Stimulated activated CD4-positive, alpha-beta T cell treated with anti-CD3 and anti-CD28 coated beads, Interleukin-4, amount 100 ng/mL, for 48 hours (primary cell): ENCODE measurements at places on chromosomes 2 and 18.

DNA sequence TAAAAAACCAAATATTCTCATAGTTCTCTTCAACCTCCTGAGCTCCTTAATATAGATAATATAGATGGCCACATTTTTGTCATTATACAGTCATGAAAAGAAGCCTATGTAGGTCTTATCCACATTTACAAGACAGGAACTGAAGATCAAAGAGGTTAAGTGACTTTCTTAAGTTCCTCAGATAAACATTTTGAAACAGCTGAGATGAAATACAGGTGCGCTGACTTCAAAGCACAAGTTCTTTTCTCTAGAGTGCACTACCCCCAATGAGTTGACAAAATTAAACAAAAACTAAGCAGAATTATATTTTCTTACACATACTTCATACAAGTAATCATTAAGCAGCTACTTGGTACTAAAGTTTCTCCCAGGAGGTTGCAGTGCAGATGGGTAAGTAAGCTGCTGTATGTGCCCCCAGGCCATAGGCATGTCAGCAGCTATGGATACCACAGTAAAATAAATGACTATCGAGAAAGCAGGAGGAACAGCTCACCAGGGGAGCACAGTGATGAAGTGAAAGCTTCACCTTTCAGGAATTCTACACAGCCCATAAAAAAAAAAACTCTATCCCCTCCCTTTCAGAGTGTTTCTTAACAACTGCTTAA, 199.8 kb downstream of the DPP10 start:
- no peak for DNase-seq

DNA sequence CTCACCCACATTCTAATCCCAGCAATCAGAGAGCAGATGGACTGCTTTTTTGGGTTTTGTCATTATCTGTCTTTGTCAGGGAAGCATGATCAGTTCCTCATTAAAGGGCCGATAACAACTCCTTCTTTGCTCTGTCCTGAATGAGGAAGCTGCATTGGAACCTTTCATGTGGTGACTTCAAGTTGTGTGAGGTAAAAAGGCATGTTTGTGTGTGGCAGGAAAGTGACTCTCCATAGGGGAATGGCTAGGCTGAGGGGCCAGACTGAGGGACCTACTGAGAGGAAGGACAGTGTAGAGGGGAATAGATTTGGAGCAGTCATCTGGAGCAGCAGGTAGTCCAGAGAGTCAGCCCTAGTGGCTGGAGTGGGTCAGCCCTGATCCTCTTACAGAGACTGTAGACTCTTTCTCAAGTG, 23.6 kb upstream of the LRRTM1 start:
- DNase-seq: no peak

- DNase-seq: peak; percentile 75
Observed at GRCh38 chr2:231411831-231412617, 16.5 kb downstream of the B3GNT7 start.

DNA sequence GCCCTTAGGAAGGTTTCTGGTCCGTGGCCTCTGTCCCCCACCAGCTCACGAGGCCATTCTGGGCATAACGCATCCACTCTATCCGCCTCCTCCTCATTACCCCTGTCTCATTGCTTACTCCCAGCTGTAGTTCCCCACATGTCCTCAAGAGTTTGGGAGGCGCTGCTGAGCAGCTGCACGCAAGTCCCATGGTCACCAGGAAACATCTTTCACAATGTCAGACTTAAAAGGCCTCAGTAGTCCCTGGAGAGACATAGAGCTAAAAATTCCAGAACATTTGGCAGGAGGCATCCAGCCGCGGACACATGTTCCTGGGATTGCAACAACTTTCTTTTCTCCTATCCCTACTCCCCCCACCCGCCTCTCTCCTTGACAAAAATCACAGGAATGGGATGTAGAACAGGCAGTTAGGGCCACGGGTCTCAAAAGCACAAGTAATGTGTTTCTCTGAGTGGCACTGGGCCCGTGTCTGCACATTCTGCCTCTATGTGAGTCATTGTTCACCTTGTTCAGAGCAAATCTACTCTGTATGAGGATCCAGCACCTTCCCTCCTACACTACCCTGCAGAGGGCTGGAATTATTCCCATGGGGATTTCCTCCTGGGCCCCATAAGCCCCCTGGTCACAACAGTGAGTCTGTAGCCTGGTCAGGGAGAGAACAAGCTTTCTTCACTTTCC, 8.1 kb downstream of the LBH start:
- peak; percentile 65 for DNase-seq

- no peak for DNase-seq
Observed at GRCh38 chr2:224562831-224563230, 22.3 kb downstream of the CUL3 start.

- no peak for DNase-seq
Observed at GRCh38 chr2:207119048-207119447, 46.7 kb downstream of the KLF7 start.

DNA sequence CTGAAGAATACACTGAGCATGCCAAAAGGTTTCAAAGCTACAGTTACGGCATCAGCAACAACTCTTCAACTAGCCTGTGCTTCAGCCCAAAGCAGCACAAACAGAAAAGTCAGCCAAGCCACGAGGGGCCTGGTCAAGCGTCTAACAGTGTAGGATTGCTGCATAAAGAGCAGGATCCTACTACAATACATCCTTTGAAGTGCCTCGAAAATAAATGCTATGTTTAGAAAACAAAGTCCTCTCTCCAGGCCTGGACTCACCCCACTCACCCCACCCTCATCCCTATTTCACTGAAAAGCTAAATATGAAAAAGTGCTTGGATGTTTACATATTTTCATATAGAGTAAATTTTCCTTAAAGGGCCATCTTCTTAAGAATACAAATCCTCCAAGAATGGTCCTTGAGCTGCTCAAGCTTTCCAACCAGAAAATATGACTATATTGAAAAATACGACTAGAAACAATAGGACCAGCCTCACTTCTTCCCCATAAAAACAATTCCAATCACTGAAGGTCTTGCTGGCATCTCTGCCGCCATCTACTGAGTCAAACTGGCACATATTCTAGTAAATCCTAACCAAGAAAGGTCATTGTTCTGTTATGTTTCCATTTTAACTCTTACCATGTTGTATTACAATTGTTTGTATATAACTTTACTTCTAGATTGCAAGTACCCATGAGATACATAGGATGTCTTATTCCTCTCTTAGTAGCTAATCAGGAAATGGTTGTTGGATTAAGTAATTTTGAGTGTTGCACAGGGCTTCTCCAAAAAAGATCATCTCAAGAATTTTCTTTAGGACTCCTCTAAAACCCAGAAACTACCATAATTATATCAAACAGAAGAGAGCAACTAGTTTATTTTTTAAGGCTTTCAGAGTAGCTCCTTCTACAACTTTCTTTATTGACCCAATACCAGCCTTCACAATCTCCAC, 63.6 kb downstream of the CLHC1 start:
- DNase-seq: peak; percentile 14

DNA sequence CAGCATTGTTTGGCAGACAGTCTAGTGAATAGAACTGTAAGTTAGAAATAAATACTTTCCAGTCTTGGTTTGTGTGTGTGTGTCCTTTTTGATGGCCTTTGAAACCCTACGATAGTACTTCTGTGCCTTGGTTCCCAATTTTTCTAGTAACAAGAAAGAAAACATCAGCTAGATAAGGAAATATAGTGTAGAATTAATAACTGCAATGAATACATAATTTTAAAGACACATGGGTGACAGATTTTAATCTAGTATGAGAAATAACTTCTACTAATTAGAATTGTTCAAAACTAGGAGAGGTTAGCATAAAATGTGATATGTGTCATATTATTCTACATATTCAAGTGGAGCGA, 44.5 kb upstream of the NEMP2 start:
- no peak for DNase-seq

DNA sequence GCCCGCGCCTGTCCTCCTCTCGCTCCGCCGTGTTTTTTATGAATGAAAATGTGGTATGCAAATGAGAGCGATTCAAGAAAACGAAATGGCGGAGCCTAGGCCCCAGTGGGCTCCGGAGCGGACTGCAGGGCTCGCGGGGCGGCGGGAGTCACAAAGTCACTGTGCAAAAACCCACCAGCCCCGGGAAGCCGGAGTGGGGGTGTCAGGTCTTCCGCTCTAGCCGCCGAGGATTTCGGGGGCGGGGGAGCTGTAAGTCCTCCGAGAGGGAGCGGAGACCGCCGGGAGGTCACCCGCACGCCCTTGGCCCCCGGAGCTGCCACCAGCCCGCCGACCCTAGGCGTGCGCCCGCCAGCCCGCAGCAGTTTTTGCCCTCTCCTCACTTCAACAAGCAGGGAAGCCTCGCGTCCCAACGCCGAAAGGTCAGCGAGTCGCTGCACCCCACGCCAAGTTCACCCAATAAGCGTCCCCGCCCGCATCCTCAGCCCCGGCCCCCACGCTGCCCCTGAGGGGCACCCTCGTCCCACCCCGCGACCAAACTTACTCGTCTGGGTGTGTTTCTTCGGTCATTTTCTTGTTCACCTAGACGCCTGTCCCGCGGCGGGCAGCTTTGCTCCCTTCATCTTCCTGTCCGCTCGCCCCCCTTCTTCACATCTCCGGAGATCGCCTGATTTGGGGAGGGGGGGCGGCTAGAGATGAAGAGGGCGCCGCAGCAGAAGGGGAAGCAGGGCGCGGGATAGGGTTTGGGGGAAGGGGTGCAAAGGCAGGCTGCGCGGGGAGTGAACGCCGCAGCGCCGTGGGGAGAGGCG, 775 bp downstream of the SPRED2 start:
- peak; percentile 21 for DNase-seq

DNA sequence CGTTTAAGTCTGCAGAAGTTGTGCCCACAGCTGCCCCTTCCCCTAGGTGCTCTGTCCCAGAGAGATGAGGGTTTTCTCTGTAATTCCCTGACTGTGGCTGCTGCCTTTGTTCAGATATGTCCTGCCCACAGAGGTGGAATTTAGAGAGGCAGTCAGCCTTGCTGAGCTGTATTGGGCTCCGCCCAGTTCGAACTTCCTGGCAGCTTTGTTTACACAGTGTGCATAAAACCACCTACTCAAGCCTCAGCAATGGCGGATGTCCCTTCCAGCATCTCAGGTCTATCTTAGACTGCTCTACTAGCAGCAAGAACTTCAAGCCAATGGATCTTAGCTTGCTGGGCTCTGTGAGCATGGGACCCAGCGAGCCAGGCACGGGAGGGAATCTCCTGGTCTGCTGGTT, 48.1 kb downstream of the LHCGR start:
- DNase-seq: no peak

DNA sequence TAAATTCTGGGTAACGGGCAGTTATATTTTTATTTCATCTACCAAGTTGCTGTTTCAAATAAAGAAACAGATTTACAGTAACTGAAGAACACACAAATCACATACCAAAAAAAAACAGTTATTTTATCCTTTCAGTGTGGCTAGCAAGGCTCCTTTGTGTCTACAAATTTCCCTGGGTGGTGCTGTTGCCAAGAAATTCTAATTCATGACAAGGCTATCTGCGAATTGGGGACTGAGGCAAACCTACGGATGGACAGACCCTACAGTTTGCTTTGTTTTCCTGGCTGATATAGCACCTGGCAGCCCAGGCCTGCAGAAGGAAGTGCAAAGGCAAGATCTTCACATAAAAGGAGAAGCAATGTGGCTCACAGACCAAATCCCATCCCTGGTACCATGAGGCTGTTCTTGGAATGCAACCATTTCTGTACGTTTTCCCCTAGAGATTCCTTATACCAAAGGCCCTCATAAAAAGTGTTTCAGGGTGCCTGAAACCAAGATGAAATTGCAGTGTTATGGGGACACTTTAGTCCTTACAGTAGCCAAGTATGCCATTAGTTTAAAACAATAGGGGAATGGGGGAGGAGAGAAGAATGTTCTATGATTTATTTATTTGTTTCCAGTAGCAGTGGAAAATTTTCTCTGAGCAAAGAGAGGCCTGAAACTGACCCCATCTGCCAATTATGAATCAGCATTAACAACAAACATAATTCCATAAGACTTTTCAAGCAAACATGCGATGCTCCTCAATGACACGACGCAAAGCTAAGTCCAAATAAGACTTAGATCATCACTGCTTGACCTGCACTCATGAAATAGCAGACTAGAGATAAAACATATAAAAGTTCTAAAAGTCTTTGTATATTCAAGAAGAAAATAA, 4.3 kb downstream of the KLF7 start:
- no peak for DNase-seq

DNA sequence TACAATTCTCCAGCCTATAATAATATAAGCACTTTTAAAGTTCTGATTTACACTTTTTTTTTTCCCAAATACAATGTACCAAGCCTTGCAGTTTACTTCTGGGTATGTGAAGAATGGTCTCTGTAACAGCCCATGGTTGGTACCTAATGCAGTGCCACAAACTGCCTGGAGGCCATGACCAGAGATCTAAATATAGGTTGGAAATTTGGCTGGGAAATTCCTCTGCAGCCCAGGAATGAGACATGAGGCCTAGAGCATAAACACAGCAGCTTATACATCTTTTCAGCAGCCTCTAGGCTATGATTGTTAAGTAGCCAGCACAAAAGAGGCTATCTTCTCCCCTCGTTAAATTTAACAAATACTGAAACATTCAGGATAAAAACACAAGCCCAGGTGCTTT, 432.0 kb upstream of the FAM98A start:
- no peak for DNase-seq

GRCh38 chr2:101998896-101999789, 7.4 kb downstream of the IL1R2 start:
- peak; percentile 47 for DNase-seq

- DNase-seq: no peak
Observed at GRCh38 chr2:45172142-45172541, 162.9 kb upstream of the SIX2 start.

- DNase-seq: peak; percentile 66
Observed at GRCh38 chr2:73175663-73176204, 26.6 kb upstream of the NOTO start.

DNA sequence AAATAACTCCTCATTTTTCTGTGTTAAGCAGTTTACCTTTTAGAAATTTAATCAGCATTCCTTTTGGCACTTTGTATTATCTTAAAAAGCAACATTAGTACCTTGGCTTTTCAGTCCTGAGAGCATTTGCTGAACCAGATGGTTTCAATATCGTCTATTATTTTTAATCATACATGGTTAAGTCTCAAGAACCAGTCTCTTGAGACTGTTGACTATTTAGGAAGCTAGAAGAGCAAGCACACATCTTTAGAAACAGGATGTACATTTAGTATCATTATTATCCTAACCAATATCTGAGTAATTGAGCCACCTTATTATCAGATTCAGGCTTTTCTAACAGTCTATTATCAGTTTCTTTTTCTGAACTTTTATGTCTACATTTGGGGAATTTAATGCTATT, 28.2 kb upstream of the ZEB2 start:
- DNase-seq: no peak

- DNase-seq: no peak
Observed at GRCh38 chr2:160156100-160156499, 44.0 kb downstream of the ITGB6 start.

GRCh38 chr2:112019569-112019982, 35.5 kb upstream of the TMEM87B start:
- DNase-seq: no peak

DNA sequence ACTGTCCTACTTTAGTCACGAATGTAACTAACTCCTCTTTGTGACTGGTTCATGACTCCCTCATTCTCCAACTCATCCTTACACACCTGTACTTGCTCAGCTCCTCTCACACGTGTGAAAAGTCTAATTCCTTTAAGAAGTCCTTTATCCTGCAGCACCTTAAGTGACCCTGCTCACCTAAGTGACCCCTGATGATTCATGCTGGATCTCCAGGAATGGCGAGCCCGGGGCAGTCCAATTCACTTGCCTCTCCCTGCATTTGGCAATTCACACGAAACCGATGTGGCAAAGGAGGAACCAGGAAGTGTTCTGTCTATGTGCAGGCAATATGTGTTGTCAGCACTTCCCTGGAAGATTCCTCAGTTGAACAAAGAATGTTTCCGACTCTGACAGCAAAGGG, 189.8 kb upstream of the NABP1 start:
- DNase-seq: no peak

GRCh38 chr2:33090553-33091134, 143.9 kb downstream of the LTBP1 start:
- DNase-seq: no peak
